ENCODE measurements at places on chromosomes 5 and 9.

DNA sequence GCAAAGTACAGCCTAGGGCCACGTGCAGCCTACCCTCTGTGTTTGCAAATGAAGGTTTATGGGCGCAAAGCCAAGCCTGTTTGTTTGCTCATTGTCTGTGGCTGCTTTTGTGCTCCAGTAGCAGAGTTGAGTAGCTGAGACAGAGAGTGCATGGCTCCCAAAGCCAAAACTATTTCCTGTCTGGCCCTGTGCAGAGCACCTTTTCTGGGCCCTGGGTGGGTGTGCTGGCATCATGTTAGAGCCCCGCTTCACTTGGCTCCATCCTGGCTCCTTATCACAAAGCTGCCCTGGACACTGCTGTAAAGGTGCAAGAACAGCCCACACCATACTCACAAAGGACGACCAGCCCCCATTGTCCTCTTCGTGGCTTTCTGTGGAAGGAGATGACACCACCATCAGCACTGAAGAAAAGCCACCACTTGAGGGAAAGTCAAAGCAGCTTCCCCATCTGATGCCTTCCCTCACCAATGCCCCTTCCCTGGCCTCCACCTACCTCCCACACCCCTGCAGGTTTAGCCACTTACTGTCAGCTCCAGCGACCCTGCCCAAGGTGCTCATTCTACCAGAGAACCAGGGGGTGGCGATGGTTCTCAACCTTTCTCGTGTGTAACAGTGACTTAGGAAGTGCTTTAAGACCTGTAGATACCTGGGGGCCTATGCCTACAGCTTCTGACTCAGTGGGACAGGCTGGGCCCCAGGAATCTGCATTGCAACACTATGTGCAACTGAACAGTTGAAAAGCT, 23.4 kb downstream of the LCP2 start:
- no peak for DNase-seq

- DNase-seq, result no peak
These were observed 85.6 kb downstream of the HACD4 start for GRCh38 chr9:20945856-20946255.

- DNase-seq, result no peak
These were observed 828 bp downstream of the NPR2 start for GRCh38 chr9:35792024-35792813.

GRCh38 chr5:103424453-103425205, 138.0 kb downstream of the NUDT12 start:
- peak; percentile 49 for DNase-seq

DNA sequence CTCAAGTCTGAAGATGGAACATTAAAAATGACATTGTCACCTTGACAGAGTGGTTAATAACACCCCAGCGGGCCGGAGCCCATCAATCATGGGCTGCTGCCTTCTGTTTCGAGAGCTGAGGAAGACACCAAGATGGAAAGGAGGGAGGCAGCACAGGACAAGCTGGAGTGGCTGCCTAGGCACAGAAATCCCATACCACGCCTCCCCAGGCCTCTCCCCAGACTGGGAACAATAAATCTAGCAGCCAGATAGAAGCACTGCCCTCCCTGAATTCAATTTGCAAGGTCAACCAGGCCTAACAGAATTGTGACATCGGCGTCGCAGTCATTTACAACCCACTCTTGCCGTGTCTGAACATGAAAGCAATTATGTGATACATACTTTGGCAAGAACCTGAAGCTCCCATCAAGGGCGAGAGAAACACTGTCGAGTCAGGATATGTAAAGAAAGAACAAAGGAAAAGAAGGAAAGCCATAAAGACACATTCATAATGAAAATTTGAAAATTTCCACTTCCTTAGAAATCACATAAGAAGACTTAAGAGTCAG, 35.4 kb upstream of the ZNF354A start:
- DNase-seq, result no peak

DNA sequence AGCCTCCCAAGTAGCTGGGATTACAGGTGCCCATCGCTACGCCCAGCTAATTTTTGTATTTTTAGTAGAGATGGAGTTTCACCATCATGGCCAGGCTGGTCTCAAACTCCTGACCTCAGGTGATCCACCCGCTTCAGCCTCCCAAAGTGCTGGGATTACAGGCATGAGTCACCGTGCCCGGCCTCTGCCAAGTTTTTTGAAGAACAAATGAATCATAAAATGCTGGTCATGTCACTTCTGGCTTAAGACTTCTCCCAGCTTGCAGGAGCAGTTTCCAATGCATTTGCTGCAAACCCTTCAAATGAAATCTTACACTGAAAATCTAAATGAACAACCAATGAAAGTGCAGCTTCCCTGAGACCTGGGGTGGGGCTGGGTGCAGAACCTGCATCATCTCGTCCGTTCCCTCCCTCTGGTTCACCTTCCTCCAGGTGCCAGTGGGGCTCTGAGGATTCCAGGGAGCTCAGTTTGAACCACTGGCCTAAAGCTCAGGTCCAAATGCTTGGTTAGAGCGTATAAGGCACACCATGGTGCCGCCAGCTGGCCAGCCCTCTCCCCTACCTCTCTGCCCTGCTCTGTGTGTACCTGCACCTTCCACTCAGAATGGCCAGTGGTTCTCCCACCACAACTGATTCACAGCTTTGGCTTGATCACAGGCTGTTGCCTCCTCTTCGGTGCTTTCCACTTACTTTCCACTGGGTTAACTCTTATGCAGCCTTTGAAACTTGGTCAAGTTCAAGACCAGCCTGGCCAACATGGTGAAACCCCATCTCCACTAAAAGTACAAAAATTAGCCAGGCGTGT, 39.8 kb upstream of the FUBP3 start:
- DNase-seq, result peak; percentile 49

GRCh38 chr5:5483350-5483749, 60.9 kb downstream of the ICE1 start:
- DNase-seq, result no peak

GRCh38 chr5:167870055-167870454, 421.4 kb upstream of the WWC1 start:
- no peak for DNase-seq

- DNase-seq, result no peak
These were observed 422.7 kb downstream of the DMAC1 start for GRCh38 chr9:7376833-7377232.

GRCh38 chr9:5425006-5425628, 12.6 kb downstream of the PLGRKT start:
- DNase-seq, result no peak

DNA sequence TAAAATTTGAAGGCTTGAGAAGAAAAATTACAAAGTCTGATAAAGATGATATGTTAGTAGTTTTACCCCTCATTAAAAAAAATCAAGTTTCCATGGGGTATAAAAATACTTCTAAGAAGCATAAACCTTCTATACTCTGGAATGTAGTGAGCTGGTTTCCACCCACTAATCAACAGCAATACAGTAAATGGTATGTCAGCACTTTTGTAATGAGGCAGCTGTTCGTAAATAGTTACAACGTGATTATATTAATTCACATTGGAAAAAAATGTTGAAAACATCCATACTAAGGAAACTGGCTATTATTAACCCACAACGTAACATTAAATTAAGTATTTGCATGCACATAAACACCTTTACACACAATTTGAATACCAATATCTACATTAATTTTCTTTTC, 283.1 kb upstream of the FAM174A start:
- DNase-seq, result no peak

- no peak for DNase-seq
These were observed 67.0 kb upstream of the EPB41L4B start for GRCh38 chr9:109387856-109388255.

- no peak for DNase-seq
These were observed 47.8 kb upstream of the ADAMTS2 start for GRCh38 chr5:179393078-179393477.

DNA sequence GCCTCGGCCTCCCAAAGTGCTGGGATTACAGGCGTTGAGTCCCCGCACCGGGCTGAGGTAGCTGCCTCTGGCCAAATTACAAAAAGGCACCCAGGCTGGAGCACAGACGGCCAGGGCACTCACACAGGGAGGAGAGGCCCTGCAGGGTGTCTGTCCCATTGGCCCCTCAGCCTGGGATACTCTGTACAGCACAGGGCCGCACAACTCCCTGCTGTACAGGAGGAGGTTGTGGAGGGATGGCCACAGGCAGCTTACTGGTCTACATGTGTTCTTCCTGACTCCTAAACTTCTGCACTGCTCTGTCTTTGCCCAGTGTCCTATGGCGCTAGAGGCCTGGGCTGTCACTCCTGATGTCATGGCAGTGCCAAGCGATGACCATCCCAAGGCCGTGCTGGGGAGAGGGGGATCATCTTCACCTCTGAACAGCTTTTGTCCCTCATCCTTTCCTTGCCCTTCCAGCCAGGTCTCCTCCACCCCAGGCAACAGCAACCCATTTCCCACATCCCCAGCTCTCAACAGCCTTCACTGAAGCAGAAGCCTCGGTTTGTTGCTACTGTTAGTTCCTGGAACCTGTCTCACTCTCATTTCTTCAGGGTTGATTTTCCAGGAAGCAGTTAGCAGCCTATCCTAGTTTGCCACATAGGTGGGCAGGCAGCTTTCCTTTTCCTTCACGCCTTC, 1.8 kb upstream of the CNOT6 start:
- no peak for DNase-seq

DNA sequence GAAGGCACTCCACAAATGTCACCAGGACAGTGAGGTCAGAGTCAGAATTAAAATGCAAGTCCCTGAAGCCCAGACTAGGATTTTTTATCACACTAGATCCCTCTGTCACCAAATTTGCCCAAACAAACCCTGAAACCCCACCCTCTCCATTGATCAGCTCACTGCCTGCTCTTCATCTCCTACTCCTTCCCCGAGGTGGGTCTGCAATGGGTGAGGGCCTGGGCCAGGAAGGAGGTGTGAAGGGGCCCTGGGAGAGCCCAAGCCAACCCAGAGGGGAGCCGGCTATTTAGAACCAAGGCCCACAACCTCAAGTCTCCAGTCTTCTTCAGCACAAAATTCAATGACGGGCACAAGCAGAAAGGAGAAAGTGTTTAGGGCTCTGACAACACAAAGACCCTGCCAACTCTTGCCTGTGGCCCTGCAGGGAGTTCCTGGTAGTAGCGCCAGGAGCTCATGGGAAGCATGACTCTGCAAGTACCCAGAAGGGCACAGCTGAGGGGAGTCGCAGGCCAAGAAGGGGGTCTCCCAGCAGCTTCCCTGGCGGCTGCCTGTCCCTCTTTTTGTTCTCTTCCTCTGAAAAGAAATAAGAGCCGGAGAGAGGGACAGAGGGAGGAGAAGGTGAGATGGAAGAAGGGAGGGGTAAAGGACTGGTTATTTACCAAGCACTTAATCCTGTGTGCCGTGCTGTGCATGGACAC, 5.5 kb downstream of the FOXI1 start:
- no peak for DNase-seq

DNA sequence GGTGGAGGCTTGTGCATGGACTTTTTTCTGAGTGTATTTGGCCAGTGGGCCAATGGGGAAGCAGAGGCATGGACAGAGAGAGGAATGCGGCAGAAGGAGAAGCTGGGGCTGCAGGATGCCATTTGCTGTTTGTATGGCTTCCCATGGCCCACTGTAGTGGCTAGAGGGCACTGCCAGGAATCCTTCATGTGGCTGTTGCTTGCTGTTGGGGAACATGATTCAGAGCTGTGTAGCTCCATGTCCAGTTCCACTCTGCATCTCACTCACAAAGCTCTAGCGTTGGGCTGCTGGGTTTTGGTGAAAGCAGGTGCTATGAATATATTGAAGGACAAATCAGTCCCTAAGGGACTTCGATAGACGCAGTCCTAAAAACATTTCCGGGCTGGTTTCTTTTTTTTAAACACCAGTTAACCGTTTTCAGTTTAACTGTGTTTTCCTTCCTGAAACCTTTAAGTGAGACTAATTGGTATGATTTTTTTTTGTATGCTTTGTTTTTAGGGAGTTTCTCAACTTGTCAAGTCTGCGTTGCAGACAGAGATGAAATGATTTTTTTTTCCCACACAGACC, 51.3 kb downstream of the SLC22A5 start:
- no peak for DNase-seq

GRCh38 chr5:107365320-107366109, 305.2 kb downstream of the EFNA5 start:
- no peak for DNase-seq

DNA sequence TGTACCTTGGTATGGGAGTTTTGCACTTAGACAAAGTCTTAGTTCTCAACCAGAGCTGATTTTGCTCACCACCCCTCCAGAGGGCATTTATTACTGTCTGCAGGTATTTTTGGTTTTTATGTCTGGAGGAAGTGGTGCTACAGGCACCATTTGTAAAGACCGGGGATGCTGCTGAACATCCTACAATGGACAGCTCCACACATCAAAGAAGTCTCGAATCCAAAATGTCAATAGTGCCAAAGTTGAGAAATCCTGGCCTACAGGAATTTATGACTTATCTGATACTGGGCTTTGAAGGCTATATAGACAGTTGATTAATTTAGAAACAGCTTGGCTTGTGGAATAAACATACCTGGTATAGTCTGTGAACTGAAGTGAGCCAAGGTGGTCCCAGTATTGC, 137.5 kb downstream of the PIP5K1B start:
- DNase-seq, result no peak

GRCh38 chr5:180460834-180461233, 33.3 kb upstream of the CNOT6 start:
- no peak for DNase-seq

Data from AG08396 (cell line).